ENCODE measurements at places on chromosomes 4 and X.

DNA sequence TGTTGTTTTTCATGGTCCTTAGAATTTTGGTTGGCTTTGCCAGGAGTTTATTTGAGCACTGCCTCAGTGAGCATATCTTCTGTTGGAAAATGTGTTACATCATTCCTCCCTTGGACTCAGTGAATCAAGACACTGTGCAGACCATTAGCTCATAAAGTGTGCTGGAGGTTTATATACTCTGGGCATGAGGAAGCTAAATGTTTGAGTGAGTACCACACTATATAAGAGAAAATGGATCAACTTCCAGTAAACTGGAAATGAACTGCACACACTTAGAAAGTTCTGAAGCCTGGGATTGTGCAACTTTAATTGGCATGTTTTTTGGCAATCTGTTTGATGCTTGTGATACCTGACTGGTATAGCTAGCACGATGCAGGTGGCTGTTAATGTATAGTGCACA, 75.9 kb downstream of the LIMCH1 start:
- DNase-seq, result no peak

DNA sequence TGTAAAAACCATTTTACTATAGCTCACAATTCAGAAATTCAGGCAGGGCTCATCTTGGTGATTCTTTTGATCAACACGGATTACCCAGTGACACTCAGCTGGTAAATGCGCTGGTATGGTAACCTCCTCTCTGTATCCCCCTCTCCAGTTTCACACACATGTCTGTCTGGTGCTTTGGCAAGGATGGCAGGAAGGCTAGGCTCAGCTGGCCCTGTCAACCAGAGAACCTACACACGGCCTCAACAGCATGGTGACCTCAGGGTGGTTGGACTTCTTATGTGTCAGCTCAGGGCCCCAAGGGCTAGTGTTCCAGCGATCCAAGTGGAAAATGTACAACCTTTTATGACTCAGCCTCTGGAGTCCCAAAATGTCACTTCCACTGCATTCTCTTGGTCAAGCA, 55.7 kb upstream of the EOLA2 start:
- DNase-seq, result no peak

DNA sequence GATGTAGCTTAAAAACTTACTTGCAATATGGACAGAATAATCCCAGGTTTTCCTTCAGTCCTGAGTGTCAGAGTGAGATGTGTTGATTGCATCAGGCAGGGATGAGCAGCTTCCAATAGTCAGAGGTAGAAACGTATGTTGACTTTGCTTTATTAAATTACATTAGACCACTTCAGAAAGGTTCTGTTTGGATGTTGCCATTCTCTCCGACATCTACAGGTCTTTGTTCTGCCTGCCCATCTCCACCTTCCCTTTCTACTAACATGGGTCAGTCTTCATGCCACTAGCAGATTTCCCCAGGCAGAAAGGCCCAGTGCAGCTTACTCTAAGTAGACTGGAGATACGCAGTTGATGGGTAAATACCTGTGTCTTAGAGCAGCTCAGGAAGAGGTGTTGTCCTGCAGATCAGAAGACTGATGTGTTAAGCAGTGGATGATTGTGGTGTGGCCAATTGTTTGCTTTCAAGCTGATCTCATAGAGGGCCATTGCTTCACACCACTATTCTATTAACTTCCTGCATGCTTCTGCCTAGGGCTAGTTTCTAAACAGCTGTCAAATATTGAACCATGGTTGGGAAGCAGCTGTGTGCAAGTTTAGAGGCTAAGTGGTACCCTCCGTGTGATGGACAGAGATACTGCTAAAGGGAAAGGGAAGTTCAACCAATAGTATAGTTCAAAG, 1.8 kb downstream of the FRMPD4 start:
- DNase-seq, result no peak

- DNase-seq, result no peak
Measured at GRCh38 chrX:15269120-15269519, 763 bp downstream of the ASB9 start.

DNA sequence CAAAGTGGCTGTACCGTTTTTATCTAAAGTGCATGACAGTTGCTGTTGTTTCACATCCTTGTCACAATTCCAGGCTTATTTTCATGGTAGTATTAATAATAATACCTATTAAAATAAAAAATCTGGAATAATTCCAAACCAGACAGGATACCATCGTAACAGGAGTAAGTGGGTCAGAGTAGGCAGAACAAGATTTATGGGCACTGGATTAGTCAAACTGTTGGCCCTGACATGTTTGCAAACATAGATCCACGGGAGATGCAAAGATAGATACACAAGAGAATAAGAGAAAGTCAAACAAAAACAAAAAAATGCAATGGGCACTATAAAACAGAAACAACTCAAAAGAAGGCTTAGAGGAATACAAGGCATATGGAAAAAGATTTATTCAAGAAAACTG, 449.5 kb upstream of the HS3ST1 start:
- no peak for DNase-seq

- DNase-seq, result no peak
Measured at GRCh38 chr4:105652286-105652888, 56.1 kb downstream of the INTS12 start.

- DNase-seq, result no peak
Measured at GRCh38 chr4:181224852-181225251, 1018.4 kb upstream of the TENM3 start.

GRCh38 chr4:8533274-8533865, 46.8 kb upstream of the GPR78 start:
- DNase-seq, result no peak

- no peak for DNase-seq
Measured at GRCh38 chrX:107581923-107582322, 46.4 kb upstream of the PRPS1 start.

DNA sequence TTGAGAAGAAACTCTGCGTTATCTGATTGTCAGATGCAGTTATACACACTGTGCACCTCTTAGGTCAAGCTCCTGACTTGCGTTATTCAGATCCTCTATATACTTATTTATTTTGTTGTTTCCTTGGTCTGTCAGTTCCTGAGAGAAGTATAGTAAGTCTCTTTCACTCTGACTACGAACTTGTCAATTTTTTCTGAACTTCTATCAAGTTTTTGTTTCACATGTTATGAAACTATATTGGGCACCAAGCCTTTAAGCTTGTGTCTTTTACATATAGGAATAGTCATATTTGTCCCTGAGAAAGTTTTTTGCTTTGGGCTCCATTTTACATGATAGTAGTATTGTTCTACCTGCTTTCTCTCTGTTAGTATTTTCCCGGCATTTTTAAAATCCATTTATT, 31.7 kb downstream of the ZNF275 start:
- no peak for DNase-seq

DNA sequence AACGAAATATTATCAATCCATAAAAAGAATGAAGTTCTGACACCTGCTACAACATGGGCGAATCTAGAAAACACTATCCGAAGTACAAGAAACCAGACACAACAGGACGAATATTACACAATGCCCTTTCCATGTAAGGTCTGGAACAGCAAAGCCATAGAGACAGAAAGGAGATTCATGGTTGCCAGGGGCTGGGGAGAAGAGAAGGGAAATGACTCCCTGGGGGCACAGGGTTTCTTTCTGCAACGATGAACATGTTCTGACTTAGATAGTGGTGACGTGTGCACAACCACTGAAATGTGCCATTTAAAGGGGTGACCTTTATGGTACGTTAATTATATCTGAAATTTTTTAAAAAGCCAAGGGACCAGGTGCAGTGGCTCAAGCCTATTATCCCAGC, 28.3 kb downstream of the GPR143 start:
- no peak for DNase-seq

- no peak for DNase-seq
Measured at GRCh38 chr4:27094783-27095182, 234.1 kb downstream of the STIM2 start.

DNA sequence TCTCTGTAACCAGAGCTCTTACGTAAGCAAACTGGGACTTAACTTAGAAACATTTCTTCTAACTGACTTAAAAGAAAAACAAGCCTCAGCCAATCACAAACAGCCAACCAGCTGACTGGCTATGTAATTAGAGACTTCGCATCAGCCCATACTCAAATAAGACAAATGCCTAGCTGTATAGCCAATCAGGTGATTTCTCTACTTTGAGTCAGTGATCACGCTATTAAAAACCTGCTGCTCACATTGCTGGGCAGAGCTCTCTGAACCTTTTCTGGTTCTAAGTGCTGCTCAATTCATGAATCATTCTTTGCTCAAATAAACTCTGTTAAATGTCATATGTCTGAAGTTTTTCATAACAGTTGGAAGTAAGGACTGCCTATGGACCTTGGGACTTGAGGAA, 9.9 kb upstream of the SMIM10L2A start:
- no peak for DNase-seq

DNA sequence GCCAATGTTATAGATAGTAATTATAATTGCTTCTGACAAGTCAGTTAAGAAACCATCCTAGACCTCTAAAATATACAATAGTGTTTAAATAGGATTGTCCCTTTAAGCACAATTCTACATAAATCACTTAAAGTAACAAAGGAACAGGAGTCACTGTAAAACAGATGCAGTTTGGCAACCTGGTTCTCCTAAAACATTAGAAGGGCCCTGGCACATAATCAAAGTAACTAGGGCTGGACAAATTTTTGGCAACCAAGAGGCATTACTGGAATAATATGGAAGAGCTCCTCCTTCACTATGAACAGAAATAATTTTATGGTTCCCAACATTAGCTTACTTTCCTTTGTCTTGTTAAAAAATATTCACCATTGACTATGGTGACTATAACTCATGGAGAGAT, 75.0 kb upstream of the CCDC160 start:
- DNase-seq, result no peak

DNA sequence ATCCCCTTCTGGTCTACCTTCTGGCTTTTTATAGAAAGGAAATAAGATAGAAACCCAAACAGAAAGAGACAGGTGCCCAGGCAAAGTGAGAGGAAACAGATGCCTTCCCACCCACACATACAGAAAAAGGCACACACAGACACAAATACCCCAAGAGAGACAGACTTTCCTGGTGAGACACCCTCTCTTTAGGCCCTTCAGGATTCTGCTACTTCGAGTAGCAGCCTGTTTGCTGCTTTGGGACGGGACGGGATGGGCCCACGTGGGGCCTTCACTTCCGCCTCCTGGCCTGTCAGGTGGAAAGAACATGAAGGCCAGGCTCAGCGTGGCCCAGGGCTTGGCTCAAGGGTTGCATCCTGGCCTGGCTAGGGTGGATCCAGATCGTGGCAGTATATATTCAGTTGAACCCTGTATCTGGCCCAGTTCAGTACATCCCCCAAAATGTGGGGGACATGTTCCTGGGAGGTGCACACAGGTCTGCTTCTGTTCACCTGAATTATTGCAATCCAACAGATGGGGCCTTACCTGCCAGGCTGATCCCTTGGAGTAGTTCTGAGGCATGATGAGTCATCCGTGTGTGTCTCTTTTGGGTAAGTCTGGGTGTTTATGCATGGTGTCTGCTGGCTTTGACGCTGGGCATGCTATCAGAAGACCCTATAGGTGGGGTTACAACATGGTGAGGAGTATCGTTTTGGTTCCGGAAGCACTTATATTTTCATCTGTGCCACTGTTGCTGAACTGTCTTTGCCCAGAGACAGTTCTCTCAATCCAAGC, 2.4 kb downstream of the ZNF275 start:
- DNase-seq, result no peak

DNA sequence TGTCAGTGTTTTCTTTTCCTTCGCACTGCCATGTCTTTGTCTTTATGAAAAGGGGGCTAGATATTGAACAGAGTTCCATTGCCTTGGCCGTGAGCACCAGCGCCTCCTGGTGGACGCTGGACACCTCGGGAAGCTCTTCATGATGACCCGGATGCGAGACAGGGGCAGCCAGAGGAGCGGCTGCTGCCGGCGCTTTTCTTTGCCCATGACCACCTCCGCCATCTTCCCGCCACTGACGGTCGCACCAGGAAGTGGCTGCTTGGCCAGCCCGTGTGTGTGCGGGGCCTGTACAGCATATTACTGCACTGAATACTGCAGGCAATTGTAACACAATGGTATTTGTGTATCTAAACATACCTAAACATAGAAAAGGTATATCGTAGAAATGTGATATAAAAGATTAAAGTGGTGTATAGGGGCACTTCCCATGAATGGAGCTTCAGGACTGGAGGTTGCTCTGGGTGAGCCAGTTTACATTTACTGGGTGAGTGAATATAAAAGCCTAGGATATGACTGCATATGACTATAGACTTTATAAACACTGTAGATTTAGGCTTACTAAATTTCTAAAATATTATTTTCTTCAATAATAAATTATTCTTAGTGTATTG, 15.8 kb upstream of the GRIA2 start:
- DNase-seq, result no peak

- DNase-seq, result no peak
Measured at GRCh38 chr4:153232768-153233167, 28.5 kb downstream of the TRIM2 start.

- no peak for DNase-seq
Measured at GRCh38 chr4:6770581-6771228, 11.8 kb upstream of the KIAA0232 start.

- DNase-seq, result no peak
Measured at GRCh38 chr4:185729391-185729804, 82.6 kb downstream of the SORBS2 start.
